MCF 10A (cell line): ENCODE measurements at places on chromosomes 2 and 18. TPM values are rescaled to one million over a fixed set of nuclear protein-coding genes. Genes with fewer than 3 reads are reported as not detected.

DNA sequence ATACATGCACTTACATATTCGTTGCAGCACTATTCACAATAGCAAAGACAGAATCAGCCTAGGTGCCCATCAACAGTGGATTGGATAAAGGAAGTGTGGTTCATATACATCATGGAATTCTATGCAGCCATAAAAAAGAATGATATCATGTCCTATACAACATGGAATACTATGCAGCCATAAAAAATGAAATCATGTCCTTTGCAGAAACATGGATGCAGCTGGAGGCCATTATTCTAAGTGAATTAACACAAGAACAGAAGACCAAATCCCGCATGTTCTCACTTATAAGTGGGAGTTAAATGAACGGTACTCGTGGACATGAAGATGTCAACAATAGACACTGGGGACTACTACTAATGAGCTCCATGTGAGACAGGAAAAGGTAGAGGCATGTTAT, 288.1 kb upstream of the TFPI start:
- no peak for DNase-seq

DNA sequence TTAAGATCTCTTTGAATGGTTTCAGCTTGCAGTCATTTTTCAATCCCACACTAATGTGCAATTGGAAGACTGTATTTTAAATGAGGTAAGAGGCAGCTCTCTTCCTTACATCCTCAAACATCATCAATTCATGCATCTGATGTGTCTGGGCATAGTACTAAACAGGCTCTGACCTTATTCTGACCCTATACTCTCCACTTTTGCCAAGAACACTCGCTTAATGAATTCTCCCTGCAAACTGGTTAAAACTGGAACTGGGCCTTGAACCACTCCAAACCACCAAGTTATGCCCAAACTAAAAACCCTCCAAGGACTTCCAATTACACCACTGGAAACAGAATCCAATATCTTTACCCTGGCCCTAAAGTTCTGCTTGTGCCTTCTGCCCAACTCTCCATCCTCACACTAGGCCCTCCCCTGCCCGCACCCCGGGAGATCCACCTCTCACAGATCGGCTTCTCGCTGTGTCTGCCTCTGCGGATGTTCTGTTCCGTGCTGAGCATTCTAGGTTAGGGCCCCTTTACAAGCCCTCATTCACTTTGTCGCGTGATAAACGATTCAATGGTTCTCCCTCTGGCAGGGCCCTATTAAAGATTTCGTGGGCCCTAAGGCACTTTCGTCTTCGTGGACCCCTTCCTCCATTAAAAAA, 1.2 kb downstream of the M1AP start:
- DNase-seq: no peak

DNA sequence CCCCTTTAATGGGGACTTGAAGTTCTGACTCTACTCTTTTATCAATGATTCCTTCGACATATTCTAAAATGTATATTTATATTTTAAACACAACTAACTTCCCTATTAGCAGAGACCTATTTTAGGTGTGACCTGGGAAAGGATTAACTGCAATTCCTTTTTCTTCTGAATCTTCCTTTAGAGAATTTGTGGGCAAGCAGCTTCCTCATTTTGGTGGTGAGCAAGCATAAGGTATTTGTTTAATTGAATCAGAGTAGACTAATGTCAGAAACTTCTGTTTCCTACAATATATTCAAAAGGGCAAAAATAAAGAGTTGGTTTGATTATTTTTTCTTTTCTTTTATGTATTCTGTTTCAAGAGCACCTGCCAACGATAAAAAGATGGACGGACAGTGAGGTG, 237.0 kb downstream of the IKZF2 start:
- DNase-seq: no peak

DNA sequence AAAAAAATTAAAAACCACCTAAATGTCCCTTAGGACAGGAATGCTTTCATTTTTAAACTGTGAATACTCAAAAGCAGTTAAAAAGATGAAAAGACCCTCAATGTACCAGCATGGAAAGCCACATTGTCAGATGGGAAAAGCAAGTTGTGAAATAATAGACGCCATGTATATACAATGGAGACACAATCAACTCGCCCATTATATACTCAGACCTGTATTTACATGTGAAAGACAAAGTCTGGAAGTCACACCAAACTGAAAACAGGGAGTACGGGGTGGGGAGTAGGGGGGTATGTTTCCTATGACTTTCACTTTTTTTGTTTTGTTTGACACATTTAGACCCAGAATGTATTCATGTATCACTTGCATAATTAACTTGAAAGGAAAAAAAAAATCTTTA, 75.6 kb downstream of the CELF4 start:
- no peak for DNase-seq

OSBPL6 gene
- total RNA-seq: 26.2 and 43.1 TPM in 2 replicates

REG1B gene
- total RNA-seq: not detected in 2 replicates
